Activated T-helper 17 cell treated with anti-CD3 and anti-CD28 coated beads, Interleukin-2, amount 50 U/mL, for 72 hours (primary cell): ENCODE measurements at places on chromosomes 2 and 18. TPM values are rescaled to one million over a fixed set of nuclear protein-coding genes. Genes with fewer than 3 reads are reported as not detected.

The MYO5B gene
- 0.29 TPM for total RNA-seq

The CCDC85A gene
- total RNA-seq, result not detected

The REG1B gene
- total RNA-seq, result not detected

The MARCHF4 gene
- total RNA-seq, result not detected

The LDLRAD4 gene
- total RNA-seq, result 52.0 TPM

The CCL20 gene
- total RNA-seq, result 137 TPM

The CTLA4 gene
- total RNA-seq, result 282 TPM

The HOXD12 gene
- total RNA-seq, result not detected

The IL18RAP gene
- total RNA-seq, result 5.6 TPM

The PJVK gene
- total RNA-seq, result 2.3 TPM

The FAM237A gene
- total RNA-seq, result not detected

The COL4A4 gene
- total RNA-seq, result 0.26 TPM

The SIGLEC15 gene
- total RNA-seq, result not detected

The ATOH8 gene
- not detected for total RNA-seq

The RFX8 gene
- total RNA-seq, result 0.45 TPM

The CDH7 gene
- total RNA-seq, result not detected

The EGR4 gene
- 0.11 TPM for total RNA-seq

The STPG4 gene
- 0.50 TPM for total RNA-seq

The IL37 gene
- 0.78 TPM for total RNA-seq

The MC2R gene
- total RNA-seq, result not detected

The RFTN2 gene
- total RNA-seq, result 0.29 TPM

The SPDYA gene
- total RNA-seq, result 2.1 TPM
